ENCODE measurements at places on chromosomes 1 and 21. TPM values are rescaled to one million over a fixed set of nuclear protein-coding genes. Genes with fewer than 3 reads are reported as not detected.

The CTSS gene
- total RNA-seq, result 5.0 TPM

The BCAN gene
- total RNA-seq, result 0.08 TPM

The PPP1R8 gene
- 44.0 TPM for total RNA-seq

The PTAFR gene
- 0.12 TPM for total RNA-seq

The IL20 gene
- not detected for total RNA-seq

The MCM3AP gene
- 44.2 TPM for total RNA-seq

The EDN2 gene
- total RNA-seq, result not detected

The ABCB10 gene
- 10.7 TPM for total RNA-seq

The DENND2C gene
- total RNA-seq, result 0.98 TPM

The OR14K1 gene
- not detected for total RNA-seq

The PLA2G2F gene
- total RNA-seq, result not detected

The FAM3B gene
- total RNA-seq, result not detected

The CFHR2 gene
- total RNA-seq, result not detected

The NTRK1 gene
- 0.08 TPM for total RNA-seq

The APOBEC4 gene
- total RNA-seq, result not detected

The NCAM2 gene
- total RNA-seq, result 0.45 TPM

The GJC2 gene
- total RNA-seq, result 4.1 TPM

The TDRD5 gene
- total RNA-seq, result not detected

The C1orf56 gene
- total RNA-seq, result 0.98 TPM

The BGLAP gene
- 0.23 TPM for total RNA-seq

The PRAMEF9 gene
- not detected for total RNA-seq

The AMY2B gene
- 2.0 TPM for total RNA-seq

The TMED5 gene
- 32.8 TPM for total RNA-seq

The BRINP2 gene
- total RNA-seq, result not detected

The LRRC3 gene
- 0.12 TPM for total RNA-seq

The CD84 gene
- not detected for total RNA-seq
